ENCODE measurements at places on chromosomes 1 and 21. TPM values are rescaled to one million over a fixed set of nuclear protein-coding genes. Genes with fewer than 3 reads are reported as not detected.

KCNC4 gene
- total RNA-seq = 4.2 TPM

PRPF38B gene
- total RNA-seq = 11.1 TPM

BRDT gene
- not detected for total RNA-seq

DMRTB1 gene
- total RNA-seq = not detected

TMEM69 gene
- 27.7 TPM for total RNA-seq

ASCL5 gene
- total RNA-seq = not detected

FCGR3B gene
- 2.6 TPM for total RNA-seq

OR2L2 gene
- not detected for total RNA-seq

GJA5 gene
- total RNA-seq = 114 TPM

LCE1F gene
- total RNA-seq = not detected

UBE2U gene
- total RNA-seq = not detected

LIN9 gene
- 2.9 TPM for total RNA-seq

VANGL2 gene
- 8.1 TPM for total RNA-seq

DVL1 gene
- total RNA-seq = 80.2 TPM

SLAMF1 gene
- total RNA-seq = 0.31 TPM

C2CD4D gene
- total RNA-seq = not detected

PRAMEF17 gene
- total RNA-seq = not detected

CD58 gene
- 27.4 TPM for total RNA-seq

OR6K3 gene
- not detected for total RNA-seq

ARTN gene
- total RNA-seq = 0.75 TPM

EXTL1 gene
- total RNA-seq = 0.79 TPM

IL19 gene
- total RNA-seq = not detected

SPRR3 gene
- not detected for total RNA-seq

RGS13 gene
- not detected for total RNA-seq

FAM177B gene
- not detected for total RNA-seq

NPR1 gene
- total RNA-seq = 19.3 TPM

TTC24 gene
- total RNA-seq = not detected

LGR6 gene
- total RNA-seq = 17.0 TPM

ADGRL2 gene
- total RNA-seq = 83.1 TPM

TSPEAR gene
- total RNA-seq = not detected

OR2G6 gene
- not detected for total RNA-seq

SMPDL3B gene
- total RNA-seq = 6.7 TPM

ST6GALNAC3 gene
- 6.8 TPM for total RNA-seq

CCDC17 gene
- 0.39 TPM for total RNA-seq

RHBG gene
- not detected for total RNA-seq

CFHR1 gene
- total RNA-seq = not detected

CIART gene
- 4.2 TPM for total RNA-seq

VCAM1 gene
- total RNA-seq = 6.4 TPM

BCL2L15 gene
- 0.08 TPM for total RNA-seq

GBP4 gene
- total RNA-seq = 6.2 TPM

ANKRD65 gene
- total RNA-seq = 2.4 TPM

ERRFI1 gene
- 34.5 TPM for total RNA-seq

GPR3 gene
- total RNA-seq = 4.4 TPM

ARHGAP30 gene
- 1.4 TPM for total RNA-seq

IL10 gene
- 3.1 TPM for total RNA-seq

LCA5L gene
- 1.5 TPM for total RNA-seq

SAMSN1 gene
- total RNA-seq = 3.2 TPM

CTSE gene
- total RNA-seq = not detected

IRF6 gene
- 32.6 TPM for total RNA-seq

HMCN1 gene
- 14.8 TPM for total RNA-seq

LIX1L gene
- total RNA-seq = 36.6 TPM

DIRAS3 gene
- total RNA-seq = 0.96 TPM

AKR7A3 gene
- 0.20 TPM for total RNA-seq

CROCC gene
- total RNA-seq = 10.0 TPM

ZNF672 gene
- 59.1 TPM for total RNA-seq

PCP4L1 gene
- not detected for total RNA-seq
